Stimulated activated CD4-positive, alpha-beta T cell treated with anti-CD3 and anti-CD28 coated beads, Interleukin-12 subunit alpha, Interleukin-12 subunit beta, amount 100 ng/mL, for 4 hours (primary cell): ENCODE measurements at places on chromosomes 12 and 14.

GRCh38 chr14:100106250-100107112 lies 41.3 kb downstream of the EVL start:
- no peak for DNase-seq

DNA sequence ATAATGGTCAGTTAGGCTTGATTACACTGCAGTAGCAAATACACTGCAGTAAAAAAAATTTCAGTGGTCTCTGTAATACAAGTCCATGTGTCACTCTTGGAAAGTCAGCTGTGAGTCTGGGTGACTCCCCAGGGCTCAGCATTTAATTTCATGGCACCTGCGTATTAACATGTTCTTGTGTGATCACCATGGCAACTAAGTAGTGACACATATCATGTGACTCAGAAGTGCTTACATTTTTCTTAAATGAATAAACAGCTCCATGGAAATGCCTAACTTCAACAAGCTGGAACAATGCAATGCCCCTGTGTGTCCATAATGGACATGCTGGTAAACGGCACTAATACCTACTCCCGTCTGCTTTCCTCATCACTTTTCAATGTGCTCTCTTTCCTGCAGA lies 88.5 kb upstream of the ANO4 start:
- no peak for DNase-seq

GRCh38 chr12:57000393-57000792 lies 6.0 kb downstream of the ZBTB39 start:
- no peak for DNase-seq

DNA sequence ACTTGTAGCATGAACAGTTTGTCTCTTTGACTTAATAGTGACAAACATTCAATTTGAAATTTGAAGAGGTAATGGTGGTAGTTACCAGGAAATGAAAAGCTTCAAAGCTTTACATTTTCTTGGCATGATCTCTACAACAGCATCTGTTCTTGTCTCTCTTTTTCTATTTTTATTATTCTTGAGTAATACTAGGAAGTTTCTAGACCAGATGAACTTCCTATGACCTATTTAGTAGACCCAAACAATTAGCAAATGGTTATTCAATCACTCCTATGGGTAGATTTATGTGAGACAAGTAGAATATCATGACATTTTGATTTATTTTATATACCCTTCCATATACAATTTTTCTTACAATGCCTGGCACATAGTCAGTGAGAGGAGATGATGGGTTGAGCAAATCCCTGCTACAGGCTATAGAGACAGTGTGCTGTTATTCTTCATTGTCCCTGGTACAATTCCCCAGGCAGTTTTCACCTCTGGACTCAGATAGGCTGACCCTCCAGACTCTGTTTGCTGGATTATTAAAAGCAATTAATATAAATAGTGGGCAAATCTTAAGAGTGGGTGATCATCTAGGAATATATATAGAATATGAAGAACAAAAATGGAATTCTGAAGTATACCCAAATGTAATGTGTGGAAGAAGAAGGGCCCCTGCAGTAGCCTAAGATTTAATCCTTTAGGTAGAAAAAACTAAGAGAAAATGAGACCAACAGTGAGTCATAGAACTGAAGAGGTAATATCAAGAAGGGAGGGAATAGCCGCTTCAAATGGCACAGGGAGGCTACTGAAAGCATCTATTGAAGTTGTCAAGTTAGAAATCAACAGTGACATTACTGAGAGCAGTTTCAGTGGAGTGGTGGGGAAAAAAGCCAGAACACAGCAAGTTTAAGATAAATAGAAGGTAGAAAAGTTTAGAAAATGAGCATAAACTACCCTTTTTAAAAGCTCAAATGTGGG lies 512.0 kb downstream of the FOXG1 start:
- no peak for DNase-seq

DNA sequence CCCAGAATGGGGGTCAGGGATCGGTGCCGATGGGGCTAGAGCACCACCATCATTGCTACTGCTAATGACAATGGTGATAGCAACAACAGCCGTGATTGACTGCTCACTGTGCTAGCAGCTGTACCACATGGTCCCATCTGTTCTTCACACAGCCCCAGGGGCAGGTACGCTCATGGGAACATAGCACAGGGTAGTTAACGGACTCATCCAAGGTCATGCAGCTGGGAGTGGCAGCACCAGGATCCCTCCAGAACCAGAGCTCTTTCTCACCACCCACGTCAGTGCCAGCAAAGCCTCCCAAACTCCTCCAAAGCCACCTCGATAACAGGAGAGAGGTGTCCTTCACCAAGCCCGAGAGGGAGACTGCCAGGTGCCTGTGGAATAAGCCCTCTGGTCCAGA lies 11.2 kb upstream of the DYNC1H1 start:
- DNase-seq = no peak

GRCh38 chr12:76478045-76478444 lies 81.5 kb downstream of the OSBPL8 start:
- DNase-seq = no peak

DNA sequence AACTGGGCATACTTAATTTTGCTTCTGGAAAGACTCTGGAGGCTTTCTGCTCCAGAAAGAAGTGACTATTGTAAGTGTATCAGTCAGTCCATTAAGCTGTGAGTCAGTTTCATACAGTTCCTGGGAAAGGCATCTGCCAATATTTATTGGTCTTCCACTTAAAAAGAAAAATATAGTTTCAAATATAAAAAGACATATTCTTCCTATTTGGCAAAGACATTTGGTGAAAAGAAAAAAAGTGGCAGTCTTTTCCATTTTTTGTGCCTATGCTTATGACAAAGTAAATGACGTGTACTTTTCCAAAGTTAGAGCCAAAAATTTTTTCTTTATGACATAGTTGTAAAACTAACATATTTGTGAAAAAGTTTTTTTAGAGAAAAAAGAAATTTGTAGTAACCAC lies 12.3 kb downstream of the TMEM30B start:
- no peak for DNase-seq

- DNase-seq = no peak
Measured at GRCh38 chr12:65409726-65410125, 131.2 kb downstream of the MSRB3 start.

DNA sequence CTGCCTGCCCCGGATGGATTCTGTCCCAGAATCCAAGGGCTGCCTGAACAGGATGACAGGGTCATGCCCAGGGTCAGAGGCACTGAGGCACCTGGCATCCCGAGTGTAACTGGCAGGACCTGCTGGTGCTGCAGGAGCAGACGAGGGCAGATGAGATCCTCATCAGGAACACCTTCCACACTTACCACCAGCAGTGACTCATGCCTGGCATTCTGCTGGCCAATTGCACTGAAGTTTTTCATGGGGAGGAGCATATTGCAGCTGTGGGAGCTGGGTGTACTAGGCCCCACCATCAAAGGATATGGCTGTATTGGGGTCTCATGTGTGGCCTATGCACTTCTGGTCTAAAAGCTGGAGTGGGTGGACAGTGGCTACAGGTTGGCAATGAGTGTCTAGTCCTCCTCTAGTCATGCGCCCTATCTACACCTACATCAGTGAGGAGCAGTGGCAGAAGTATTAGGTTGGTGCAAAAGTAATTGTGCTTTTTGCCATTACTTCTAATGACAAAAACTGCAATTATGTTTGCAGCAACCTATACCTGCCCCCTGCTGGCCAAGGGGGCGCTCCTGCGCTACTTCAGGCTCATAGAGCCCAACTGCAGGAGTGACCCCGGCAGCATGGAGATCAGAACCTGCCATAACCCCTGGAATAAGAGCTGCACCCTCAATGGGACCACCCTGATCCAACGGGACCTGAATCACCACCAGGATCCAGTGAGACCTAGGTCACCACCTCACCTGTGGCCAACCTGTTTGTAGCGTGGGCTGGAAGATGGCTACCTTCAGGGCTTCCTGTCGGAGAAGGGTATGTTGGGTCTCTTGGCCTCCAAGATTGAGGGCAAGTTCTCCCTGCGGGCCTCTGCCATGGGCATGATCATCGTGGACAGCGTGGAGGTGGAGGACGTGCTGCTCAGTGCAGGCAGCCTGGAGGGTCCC lies 8.0 kb upstream of the C12orf42 start:
- DNase-seq = peak; percentile 42

GRCh38 chr12:71755146-71755892 lies 656 bp downstream of the RAB21 start:
- peak; percentile 53 for DNase-seq

DNA sequence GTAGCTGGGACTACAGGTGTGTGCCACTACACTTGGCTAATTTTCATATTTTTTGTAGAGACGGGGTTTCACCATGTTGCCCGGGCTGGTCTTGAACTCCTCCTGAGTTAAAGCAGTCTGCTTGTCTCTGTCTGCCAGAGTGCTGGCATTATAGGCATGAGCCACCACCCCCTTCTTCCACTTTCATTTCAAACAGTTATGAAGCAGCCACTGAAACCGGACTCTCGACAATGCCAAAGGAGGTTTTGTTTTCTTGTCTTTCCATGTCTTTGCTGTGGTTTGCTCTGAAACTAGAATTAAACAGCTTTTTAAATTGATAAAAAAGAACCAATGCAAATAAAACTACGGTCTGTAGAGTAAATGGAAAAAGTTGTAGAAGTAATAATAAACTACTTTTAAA lies 30.4 kb downstream of the RAP1B start:
- peak; percentile 13 for DNase-seq

- DNase-seq = no peak
Measured at GRCh38 chr12:100234591-100235304, 32.1 kb downstream of the DEPDC4 start.

GRCh38 chr12:53775478-53776145 lies 23.8 kb upstream of the CISTR start:
- no peak for DNase-seq

- DNase-seq = no peak
Measured at GRCh38 chr14:78997811-78998210, 827.6 kb downstream of the NRXN3 start.

DNA sequence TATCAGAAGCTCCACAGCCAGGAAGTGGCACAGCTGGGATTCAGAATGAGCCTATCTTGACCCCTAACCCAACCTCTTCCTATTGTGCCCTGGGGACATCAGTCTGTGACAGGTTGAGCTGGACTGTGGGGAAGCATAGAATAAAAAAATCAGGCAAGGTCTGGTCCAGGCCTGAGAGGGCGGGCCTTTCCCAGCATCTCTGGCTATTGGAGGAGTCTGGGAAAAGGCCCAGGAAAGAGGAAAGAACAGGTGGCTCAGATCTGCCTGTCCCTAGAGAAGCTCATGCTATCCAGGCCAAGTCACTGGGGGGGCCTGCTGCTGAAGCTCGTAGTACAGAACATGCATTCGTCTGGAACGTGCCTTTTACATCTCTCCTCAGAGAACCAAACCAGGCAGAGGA lies 100.5 kb downstream of the PPM1H start:
- DNase-seq = no peak

GRCh38 chr12:25051171-25051570 lies 102.3 kb upstream of the BCAT1 start:
- no peak for DNase-seq

DNA sequence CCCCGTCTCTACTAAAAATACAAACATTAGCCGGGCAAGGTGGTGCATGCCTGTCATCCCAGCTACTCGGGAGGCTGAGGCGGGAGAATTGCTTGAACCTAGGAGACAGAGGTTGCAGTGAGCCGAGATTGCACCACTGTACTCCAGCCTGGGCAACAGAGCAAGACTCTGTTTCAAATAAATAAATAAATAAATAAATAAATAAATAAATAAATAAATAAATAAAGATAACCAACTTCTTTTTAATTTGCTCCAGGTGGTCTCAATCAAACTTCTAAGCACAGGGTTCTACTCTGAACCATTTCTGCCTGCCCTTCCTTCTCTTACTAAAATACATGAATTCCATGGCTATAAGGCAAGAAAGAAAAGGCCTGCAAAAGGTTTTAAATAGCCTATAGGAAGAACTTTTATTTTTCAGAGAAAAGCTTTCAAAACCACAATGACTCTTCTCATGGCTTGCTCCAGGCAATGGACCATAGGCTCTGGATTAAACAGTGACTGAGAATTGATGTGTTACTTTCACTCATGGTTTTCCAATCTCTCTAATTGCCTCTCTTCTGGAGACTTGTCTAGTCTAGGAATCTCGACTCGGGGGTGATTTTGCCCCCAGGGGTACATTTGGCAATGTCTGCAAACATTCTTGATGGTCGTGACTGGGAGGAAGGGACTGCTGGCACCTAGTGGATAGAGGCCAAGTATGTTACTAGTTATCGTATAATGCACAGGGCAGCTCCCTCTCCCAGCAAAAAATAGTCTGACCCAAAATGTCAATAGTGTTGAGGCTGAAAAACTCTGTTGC lies 14.4 kb downstream of the IGF1 start:
- DNase-seq = no peak

GRCh38 chr12:130922511-130922953 lies 31.2 kb upstream of the ADGRD1 start:
- no peak for DNase-seq

- no peak for DNase-seq
Measured at GRCh38 chr12:62618930-62619329, 152.3 kb downstream of the MON2 start.

DNA sequence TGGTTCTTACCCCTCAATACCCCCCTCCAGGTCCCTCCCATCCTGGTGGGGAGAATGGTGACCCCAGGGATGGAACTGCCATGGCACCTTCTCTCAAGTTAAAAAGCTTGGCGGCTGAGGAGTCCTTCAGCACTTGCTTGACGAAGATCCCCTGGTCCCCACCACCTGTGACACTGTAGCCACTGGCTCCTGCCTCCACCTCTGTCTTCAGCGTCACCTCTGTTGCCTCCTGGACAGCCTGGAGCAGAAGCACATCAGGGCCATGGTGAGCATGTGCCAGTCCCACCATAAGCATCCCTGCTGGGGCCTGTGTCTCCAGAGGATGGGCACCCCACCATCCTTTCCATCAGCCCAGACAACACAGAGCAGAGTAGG lies 22.8 kb downstream of the AHNAK2 start:
- no peak for DNase-seq

DNA sequence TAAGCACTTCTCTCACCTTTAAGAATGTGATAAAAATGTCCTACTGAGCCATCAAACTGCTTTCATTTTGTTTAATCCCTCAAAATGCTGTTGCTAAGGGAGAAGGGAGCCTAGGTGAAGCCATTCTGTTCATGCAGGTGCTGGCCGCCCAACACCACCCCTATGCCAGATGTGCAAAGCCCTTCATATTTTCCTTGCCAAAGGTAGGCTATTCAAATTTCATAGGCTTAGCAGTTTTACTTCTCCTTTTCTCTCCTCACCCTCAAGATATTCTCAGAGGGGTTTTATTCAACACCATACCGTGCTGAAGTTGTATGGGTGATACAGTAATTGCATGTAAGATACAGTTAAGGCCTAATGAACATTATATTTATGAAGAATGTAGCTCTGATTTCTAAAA lies 461.7 kb downstream of the GXYLT1 start:
- no peak for DNase-seq

DNA sequence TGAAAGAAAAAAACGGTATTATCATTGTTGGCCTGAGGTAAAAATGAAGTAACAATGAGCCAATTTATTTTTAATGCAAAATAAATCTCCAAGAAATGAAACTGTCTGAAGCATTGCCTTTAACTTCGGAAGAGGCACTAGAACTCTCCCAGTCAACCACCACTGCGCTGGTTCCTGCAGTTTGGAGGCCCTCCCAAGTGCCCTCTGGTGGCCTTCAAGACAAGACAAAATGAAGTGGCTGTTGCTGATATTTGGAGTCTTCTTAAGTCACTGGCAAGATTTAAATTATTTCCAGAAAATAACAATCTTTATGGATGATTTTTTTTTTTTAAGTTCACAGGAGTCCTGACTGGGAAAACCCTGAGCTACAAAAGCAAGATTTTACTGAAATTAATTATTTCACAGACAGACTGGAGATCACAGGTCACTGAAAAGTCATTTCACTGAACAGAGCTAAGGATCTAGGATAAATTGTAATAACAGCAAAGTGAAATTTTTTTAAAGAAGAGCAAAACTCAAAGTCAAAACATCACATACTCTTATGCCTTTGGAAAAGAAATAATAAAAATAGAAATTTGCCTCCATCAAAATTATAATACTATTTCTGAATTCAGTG lies 58.2 kb downstream of the DICER1 start:
- DNase-seq = peak; percentile 8
